ENCODE measurements at places on chromosomes 11 and 22.

DNA sequence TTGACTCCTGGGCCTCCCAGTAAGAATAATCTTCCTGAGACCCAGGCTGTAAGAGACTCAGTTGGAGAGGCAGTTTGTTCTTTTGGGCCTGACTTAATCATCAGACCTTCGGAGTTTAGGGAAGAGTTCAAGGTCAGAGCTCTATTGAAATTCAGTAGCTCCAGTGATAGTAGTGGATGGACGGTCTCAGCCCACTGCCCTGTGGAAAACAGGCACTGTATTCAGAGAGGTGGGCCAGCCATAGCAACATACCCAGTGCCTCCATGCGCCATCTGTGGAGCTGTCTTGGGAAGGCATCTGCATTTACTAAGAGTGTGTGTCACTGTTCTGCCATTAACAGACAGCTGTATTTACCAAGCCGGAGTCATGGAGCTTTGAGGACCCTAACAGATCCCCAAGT is 2.9 kb downstream of the SMARCB1 start:
- DNase-seq: no peak

- no peak for DNase-seq
Measured at GRCh38 chr11:63829823-63830489, 9.0 kb upstream of the MARK2 start.

DNA sequence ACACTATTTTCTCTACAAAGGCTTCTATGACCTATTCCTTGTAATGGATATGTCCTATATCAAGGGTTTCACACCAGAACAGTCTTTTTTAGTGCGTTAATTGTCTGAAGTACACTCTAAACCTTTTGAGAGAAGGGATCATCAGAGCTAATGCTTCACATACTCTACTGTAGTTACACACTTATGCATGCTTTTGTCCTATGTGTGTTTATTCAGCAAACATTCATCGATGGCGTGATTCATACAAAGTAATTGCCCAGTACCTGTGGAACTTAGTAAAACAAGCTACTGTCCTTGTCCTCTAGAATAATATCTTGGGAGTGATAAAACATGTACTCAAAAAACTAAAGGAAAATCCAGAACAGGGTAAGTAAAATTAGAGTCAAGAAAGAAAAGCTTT is 139.2 kb downstream of the GUCY1A2 start:
- DNase-seq: no peak

- no peak for DNase-seq
Measured at GRCh38 chr11:8313504-8314090, 49.9 kb upstream of the LMO1 start.

GRCh38 chr11:776561-777287 is 563 bp downstream of the GATD1 start:
- DNase-seq: no peak

DNA sequence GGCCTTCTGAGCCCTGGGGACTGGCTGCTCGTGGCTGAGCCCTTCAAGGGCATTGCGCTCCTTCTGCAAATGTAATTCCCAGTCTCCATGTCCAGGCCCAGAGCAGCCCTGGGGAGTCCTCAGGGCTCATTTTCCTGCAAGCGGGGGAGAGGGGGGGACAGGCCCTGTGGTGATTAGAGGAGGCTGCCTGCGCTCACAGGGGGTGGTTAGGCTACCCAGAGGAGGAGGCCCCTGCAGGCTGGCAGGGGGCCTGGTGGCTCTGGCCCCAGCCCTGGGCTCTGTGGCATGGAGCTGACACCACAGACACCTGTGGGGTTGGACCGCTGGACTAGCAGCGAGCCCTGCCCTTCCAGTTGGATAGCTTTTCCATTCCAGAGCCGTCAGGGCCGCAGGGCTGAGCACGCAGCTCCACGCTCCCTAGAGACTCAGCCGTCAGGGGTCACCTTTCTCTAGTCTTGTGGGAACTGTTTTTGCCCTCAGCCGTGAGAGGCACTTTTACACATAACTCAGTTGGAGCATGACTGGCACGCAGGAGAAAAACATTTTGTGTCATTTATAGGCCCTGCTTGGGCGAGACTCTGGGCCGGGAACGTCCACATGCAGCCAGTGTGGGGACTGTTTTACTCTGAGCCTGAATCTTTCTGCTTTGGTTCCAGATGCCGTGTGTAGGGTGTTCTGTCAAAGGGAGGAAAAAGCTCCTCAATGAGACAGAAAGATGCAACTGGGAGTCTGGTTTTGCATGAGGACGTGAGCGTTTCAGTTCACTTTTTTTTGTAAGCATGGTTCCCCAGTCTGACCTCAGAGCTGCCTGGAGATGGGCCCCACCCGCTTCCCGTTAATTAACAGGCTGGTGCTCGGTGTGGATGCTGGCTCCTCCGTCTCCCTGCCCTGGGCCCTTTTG is 58.1 kb downstream of the LRP5 start:
- DNase-seq: no peak

GRCh38 chr11:34235591-34236071 is 122.2 kb downstream of the ABTB2 start:
- DNase-seq: no peak

DNA sequence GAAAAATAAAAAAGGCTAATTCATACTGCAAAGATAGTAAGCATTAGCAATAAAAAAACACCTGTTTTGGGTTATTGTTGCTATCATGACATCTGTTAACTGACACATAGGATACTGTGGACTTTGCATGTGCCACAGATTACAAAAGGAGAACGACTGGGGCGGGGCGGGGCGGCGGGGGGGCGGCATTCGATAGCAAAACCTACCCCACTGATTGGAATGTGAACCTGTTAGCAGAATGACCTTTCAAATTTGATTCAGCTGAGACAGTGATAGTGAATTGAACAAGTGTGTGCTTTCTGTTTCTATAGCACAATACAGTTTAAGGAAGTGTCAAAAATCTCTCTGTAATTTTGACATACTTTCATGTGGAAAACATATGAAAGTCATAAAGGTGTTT is 14.9 kb downstream of the MMP20 start:
- no peak for DNase-seq

- no peak for DNase-seq
Measured at GRCh38 chr22:22552630-22553029, 6.4 kb downstream of the PRAME start.

DNA sequence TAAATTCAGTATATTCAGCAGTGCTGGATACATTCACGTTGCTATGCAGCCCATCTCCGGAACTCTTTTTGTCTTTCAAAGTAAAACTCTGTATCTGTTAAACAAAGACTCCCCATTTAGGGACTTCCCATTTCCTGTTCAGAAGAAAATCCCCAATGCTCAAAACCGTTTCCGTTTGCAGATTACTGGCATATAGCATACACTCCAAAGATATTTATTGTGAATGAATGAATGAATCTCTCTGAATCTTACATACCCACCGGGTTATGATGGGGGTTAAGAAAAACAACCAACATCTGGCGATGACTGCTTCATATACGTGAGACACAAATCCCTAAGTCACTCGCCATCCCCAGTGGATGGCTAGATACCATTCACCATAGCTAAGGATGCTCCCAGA is 1.6 kb downstream of the THY1 start:
- DNase-seq: no peak

DNA sequence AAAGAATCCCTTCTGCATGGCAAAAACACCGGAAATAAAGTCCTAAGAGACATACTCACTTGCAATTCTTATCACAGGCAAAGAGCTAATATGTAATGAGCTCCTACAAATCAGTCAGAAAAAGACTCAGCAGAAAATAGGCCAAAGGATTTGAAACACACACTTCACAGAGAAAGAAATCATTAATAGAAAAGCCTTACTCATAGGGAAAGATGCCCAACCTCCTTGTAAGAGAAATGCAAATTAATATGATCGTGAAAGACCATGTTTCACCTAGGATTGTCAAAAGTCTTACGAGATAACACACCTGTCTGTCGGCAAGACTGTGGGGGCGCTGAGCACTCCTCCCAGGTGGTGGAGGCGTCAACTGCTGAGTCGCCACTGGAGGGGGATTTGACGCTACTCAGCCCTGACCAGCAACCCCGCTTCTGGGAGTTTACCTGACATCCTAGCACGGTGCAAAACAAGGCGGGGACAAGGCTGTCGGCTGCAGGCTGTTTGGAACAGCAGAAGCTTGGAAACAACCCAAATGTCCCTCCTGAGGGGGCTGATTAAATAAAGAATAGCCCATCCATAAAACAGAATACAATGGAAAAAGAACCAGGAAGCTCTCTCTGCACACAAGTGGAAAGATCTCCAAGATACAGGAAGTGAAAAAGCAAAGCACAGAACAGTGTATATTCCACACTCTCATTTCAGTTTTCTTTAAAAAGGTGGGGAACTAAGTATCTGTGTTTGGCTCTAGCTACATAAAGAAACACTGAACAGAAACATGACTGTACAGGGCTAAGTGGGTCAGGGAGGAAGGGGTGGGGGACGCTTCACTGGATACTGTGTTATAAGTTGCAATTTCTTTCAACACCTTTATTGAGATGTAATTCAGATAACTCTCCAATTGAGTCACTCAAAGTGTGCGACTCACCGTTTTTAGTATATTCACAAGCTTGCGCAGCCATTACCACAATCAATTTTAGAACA is 11.5 kb downstream of the CSNK1E start:
- DNase-seq: no peak

GRCh38 chr22:37744589-37744988 is 47.7 kb downstream of the TRIOBP start:
- no peak for DNase-seq

DNA sequence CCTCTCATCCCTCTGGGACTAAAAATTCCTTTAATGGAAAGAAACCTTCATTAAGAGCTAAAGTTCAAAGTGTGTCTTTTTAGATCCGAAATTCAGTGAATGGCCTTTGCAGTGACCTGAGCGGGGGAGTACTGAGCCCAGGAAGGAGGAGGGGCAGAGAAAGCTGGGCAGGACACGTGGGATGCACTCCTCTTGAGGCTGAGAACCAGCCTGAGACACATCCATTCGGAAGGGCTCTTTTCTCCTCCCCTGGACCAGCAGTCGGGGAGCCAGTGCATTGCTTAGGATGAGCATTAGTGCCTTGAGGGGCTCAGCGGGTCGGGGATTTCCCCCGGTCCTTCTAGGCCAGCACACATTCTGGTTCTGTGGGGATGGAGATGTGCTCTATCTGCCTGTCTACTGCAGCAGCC is 258.9 kb upstream of the B3GAT1 start:
- no peak for DNase-seq

DNA sequence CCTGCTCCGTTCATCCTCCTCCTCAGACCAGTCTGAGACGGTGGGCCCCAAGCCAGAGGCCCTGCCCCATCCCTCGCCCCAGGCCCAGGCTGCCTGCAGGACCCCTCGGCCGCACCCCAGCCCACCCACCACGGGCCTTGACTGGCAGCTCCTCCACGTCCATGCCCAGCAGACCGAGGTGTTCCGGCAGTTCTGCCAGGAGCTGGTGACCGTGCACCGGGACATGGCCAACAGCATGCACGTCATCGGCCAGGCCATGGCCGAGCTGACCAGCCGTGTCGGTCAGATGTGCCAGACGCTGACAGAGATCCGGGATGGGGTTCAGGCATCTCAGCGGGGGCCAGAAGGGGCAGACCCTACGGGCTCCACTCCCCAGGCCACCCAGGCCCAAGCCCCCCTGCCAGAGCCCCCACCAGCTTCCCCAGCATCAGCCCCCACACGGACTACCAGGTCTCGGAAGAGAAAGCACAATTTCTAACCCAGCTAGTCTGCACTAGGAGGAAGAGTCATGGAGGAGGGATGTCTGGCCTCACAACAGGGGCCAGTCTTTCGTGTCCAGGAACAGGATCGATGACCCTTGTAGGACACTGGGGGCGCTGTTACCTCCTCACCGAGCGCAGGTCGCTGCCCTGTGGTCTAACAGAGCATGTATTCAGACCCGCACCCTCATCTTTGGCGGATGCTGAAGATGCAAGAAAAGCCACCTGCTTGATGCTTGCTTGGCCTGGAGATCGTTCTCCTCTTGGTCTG is 66.3 kb downstream of the PRDM11 start:
- DNase-seq: no peak

DNA sequence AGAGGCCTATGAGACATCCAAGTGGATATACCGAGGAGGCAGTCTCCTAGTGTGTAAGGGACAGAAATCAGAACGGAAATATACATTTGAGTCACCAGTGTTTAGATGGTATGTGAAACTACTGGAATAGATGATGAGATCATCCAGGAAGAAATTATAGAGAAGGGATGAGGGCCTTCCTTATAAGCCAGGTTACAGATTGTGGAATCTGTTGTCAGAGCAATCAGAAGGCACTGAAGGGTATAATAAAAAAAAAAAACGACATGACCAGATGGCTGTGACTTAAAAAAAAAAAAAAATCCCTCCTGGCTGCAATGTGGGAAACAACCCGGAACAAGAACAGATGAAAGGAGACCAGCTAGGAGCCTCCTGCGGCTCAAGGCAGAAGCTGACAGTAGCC is 2.7 kb downstream of the MAJIN start:
- no peak for DNase-seq

- no peak for DNase-seq
Measured at GRCh38 chr11:128299132-128299726, 288.1 kb downstream of the ETS1 start.

- no peak for DNase-seq
Measured at GRCh38 chr11:45484326-45484883, 181.0 kb downstream of the CHST1 start.

GRCh38 chr11:124732230-124732629 is 7.5 kb upstream of the NRGN start:
- no peak for DNase-seq

Measured in stimulated activated CD4-positive, alpha-beta T cell treated with anti-CD3 and anti-CD28 coated beads, Interleukin-1b, Interleukin-23, amount 100 ng/mL, for 1 hour (primary cell).